ENCODE measurements at places on chromosomes 1 and 21.

GRCh38 chr1:231028682-231029081, 11.4 kb downstream of the FAM89A start:
- DNase-seq = no peak

DNA sequence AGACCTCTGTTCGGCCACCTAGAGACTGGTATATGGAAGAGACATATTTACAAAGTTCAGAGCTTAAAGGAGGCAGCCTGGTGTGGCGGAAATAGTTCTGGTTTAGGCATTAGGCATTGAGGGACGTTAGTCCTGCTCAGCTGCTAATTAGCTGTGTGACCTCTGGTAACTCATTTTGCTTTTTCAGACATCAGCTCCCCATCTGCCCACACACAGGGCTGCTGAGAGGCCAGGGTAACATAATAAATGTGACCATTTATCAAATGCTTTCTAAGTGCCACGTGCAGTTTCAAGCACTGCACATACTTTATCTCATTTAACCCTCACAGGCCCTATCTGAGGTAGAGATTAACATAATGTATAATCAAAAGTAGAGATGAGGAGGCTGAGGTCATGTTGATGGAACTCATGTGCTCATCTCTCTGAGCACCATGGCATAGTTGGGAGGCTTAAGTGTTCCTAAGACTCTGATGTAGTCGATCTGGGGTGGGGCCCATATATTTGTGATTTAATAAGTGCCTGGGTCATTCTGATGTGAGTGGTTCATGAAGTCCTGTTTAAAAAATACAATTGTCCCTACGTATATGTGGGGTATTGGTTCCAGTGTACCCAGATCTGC, 267.2 kb upstream of the PLXNA2 start:
- no peak for DNase-seq

DNA sequence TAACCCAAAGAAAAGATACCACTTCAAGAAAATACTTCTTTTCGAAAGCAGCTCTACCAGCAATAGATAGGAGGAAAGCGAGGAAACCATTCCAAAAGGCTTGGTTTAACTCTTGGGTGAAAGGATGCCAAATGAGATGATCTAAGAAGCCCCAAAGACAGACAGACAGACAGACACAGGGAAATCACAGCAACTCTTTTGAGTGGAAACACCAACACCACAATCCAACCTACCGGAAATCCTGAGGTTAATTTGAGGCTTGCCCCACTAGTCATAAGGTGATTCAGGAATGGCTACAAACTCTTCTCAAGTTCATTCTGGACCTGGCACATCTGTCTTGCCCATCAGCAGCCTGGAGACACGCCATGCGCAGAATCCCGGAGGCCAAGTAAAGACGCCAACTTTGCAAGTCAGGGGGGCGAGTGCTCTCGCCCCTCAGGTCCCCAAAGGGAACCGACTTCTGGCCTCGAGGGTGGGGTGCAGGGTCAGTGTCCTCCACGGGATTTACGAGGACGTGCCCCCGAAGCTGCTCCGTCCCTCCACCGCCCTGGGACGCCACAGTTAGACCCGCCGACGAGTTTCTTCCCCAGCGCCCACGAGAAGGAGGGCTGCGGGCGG, 778 bp downstream of the EVI5 start:
- no peak for DNase-seq

DNA sequence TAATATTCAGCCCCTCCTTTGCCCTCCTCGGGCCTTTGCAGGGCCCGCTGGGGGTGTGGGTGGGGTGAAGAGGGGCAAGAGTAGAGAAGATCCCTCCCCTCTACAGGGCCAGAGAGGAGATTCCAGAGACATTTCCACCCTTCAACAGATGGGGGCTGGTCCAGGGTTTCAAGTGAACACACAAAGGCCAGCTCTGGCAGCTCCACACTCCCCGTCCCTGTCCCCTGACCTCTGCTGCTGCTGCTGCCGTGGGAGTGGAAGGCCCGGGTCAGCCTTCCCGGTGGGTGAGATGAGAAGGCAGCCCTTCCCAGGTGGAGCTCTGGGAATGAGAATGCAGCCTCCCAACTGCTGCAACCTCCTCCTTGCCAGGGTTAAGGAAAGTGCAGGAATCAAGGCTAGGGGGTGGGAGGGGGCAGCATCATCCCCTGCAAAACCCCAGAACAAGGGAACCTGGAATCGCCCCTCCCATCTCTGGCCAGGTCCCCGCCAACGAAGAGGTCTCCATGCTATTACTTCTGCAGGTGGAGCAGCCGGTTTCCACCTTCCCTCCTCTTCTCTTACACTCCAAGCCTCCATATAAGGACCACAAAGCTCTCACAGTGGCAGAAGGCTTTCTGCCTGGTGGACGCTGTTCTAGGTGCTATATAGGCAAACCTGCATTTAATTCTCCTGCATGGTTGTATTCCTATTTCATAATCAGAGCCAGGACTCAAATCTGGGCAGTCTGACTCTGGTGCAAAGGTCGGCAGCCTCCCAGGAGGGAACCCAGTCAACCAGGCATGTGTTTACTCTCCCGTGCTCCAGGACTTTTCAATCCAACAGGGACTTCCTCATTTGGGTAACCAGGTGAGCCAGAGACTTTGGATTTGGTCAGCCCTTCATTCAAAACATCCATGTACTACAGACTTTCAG, 22.9 kb upstream of the ARHGEF10L start:
- DNase-seq = no peak

DNA sequence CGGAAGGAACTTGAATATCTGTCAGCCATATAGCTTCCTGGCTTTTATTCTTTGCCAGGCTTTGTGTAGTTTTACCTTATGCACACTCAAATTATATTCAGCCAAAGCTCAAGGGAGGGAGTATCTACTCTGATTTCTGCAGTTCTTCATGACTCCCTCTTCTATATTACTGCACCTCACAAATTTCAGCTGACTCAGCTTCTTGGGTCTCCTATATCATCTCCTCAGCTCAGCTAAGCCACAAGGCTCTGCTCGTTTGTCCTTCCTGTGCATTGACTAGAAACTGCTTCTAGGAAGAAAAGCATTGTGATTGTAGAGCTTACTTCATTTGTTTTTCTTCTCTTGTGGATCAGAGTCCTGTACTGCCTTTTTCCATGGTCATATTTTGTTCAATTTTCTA, 37.4 kb downstream of the BTBD8 start:
- no peak for DNase-seq

DNA sequence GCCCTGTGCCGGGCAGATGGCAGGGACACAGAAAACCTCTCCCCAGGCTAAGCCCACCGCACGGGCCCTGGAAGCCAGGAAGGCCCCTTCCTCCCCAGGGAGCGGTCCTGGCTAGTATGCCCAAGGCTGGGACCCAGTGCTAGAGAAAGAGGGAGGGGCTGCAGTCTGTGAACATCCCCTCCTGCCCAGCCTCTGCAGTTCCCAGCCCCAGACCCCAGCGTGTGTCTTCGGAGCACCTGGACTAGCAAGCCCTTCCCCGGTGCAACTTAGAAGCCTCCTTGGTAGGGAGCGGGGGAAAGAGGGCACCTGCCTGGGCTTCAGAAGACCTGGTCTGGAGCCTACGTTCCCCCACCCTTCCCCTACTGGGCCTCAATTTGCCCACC, 2.1 kb downstream of the PLEKHG5 start:
- no peak for DNase-seq

DNA sequence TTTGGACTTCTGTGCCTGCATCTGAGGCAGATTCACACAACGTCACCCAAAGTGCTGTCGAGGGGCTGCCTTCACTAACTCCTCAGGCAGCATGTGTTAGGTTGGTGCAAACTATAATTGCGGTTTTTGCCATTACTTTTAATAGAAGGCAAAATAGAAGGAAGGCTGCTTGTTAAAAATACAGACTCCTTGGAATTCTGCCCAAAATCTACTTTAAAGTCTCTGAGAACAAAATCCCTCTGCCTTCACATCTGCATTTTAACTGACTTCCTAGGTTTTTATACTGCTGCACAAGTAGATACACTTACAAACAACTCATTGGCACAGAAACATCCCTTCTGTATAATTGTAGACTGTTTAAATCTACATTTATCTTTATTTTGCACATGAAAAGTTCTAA, 41.3 kb upstream of the SLC19A2 start:
- DNase-seq = no peak

GRCh38 chr1:2865571-2866421, 64.3 kb upstream of the TTC34 start:
- no peak for DNase-seq

- DNase-seq = no peak
Observed at GRCh38 chr1:192732787-192733186, 76.1 kb upstream of the RGS2 start.

GRCh38 chr21:40851749-40852148, 4.8 kb upstream of the DSCAM start:
- DNase-seq = no peak

DNA sequence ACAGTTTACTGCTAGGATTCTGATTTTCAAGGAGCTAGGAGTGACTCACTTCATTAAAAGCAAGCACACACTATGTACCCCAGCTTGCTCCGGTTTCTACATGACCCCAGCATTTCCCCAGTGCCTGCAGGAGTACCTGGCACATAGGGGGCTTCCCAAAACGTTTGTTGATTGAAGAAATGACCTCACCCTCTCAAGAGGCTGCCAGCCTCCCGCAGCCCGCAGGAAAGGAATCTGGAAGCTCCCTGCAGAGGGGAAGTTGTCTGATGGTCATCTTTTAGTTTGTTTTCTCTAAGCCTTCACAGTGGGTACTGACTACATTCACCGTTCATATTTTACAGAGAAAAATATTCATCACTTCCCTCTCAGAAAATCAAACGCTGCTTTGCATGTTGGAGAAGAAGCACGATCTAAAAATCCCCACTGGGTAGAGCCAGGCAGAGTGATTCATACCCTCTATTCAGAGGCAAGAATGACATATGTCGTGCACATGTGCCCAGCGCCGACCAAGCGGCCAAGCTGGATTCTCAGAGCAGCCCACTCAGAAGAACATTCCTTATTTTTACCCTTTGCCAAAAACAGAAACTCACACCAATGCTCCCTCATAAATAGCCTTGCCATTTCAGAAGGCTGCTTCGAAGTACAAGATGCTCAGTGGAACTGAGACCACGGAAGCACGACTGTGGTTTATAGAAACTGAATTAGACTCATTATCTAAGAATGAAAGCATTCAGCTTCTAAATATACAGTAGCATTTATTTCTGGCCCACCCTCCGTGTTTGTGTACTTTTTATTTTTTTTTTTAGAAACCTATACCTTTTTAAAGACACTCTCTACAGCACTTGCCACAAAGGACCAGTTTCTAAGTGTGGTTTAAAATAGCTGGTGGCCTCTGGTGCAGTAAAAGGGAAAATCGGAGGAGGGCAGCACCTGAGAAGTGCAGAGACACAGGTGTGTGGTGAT, 143.2 kb downstream of the MIS18A start:
- no peak for DNase-seq

DNA sequence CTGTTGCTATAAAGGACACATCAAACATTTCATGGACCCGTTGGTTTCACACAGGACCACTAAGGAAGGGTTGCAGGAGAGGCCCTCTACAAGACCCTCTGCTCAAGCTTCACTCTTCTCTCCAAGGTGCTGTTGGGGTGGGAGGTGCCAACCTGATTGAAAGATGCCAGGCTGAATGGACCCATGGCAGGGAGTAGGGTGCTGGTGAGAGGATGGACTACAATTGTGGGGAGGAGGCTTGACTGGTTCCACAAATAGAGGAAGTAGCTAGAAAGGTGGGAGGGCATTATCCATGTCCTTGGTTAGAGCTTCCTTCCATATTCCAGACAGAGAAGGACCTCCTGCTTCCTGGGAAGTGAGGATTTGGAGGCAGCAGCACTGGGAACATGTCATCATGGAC, 167.6 kb upstream of the HMGB4 start:
- DNase-seq = no peak
